GM12891 (cell line): ENCODE measurements at places on chromosomes 5 and 9.

DNA sequence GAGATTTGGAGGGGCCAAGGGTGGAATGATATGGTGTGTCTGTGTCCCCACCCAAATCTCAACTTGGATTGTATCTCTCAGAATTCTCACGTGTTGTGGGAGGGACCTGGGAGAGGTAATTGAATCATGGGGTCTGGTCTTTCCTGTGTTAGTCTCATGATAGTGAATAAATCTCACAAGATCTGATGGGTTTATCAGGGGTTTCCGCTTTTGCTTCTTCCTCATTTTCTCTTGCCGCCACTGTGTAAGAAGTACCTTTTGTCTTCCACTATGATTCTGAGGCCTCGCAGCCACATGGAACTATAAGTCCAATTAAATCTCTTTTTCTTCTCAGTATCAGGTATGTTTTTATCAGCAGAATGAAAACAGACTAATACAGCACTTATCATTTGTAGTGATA lies 29.5 kb upstream of the SPIN1 start:
- DNase-seq = no peak

DNA sequence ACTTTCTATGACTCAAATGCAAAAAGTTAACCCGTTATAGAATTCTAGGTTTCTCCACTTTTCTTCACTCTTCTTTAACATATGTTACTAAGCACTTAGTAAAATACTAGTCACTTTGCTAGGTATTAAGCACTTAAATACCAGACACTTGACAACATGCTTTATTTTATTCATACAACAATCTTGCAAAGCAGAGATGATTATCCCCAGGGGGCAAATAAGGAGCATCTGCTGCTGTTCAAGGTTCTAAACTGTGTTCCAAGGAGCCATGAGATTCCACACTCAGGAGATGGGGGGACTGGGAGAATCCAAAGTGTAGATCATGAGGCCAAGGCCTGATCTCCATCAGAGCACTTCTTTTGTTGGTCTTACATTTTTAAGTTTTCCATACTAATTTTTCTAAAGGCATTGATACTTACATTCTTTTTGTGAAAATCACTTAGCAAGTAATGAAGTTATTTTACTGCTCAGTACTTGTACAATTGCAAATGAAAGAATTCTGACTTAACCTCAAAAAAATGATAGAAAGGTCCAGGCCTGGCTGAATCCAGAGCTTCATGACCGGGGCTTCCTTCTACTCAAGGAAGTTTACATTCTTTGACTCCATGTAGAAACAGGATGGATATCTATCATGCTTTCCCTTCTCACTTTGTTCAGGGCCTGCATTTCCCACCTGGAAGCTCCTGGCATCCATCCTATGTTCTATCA lies 504.4 kb upstream of the WWC1 start:
- DNase-seq = no peak

DNA sequence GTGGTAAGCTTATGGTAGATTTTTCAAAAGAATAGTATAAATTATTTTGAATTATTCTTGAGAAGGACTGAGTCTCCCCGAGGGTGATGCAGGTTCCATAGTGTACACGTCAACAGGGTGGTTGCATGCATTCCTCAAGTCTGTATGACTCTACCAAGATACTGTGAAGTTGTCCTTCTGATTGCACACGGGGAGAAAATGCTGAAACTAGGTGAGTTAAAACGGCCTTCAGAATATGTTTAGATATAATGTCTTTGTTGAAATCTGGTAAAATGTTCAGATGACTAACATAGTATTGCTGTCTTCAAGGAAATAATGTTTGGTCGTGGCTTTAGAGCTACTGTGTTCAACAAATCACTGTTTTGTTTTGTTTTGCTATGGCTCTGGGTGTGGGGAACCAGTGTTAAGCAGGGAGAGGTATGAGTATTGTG lies 22.4 kb upstream of the TNFAIP8 start:
- DNase-seq = no peak

DNA sequence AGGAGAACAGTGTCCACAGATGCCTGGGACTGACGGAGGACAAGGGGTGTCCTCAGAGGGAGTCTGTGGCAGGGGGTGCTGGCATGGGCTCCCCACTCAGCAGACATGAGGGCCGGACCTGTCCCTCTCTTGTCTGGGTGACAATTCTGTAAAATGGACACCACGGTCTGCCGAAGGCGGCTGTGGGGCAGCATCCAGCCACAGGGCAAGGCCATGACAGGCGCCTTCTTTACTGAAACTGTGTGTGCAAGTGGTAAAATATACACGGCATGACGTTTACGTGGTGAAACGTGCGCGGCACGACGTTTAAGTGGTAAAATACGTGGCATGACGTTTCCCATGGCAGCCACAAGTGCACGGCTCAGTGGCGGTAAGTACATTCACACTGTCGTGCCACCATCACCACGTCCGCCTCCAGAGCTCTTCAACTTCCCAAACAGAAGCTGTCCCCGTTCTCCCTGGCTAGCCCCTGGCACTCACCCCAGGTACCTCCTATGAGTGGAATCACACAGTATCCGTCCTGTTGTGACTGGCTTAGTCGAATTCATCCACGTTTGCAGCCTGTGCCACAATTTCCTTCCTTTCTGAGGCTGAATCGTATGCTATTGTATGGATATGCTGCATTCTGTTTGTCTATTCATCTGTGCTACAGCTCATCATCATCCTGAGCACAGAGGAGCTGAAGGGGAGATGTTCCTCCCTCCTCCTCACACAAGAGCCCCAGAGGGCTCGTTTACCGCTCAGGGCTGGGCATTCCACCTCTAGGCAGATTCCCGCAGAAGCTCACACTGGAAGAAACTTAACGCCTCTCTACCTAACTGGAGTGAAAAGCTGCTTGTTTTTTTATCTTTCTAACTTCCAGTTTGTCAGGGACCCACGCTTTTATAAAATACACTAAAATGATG lies 52.5 kb downstream of the COL23A1 start:
- no peak for DNase-seq

DNA sequence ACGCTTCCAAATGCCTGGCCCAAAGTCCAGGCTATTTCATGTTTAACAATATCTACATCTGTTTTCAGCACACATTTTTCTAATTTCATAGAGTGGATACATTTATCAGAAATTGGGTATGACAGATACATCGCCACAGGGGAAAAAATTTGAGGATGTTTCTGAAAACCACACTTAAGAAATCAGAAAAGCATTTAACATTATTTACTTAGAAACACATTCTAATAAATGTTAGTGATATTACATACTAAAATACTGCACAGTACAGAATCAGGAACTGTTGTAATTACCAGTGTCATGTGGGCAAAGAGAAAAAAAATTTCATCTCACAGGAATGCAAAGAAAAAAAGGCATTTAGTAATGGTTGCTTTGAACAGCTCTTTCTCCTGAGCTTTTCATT lies 310.5 kb upstream of the KIF2A start:
- no peak for DNase-seq

- DNase-seq = no peak
Measured at GRCh38 chr9:125103770-125104460, 39.4 kb downstream of the SCAI start.

- no peak for DNase-seq
Measured at GRCh38 chr5:154842689-154843530, 7.5 kb downstream of the FAXDC2 start.

- no peak for DNase-seq
Measured at GRCh38 chr5:158821331-158821730, 278.4 kb downstream of the EBF1 start.

DNA sequence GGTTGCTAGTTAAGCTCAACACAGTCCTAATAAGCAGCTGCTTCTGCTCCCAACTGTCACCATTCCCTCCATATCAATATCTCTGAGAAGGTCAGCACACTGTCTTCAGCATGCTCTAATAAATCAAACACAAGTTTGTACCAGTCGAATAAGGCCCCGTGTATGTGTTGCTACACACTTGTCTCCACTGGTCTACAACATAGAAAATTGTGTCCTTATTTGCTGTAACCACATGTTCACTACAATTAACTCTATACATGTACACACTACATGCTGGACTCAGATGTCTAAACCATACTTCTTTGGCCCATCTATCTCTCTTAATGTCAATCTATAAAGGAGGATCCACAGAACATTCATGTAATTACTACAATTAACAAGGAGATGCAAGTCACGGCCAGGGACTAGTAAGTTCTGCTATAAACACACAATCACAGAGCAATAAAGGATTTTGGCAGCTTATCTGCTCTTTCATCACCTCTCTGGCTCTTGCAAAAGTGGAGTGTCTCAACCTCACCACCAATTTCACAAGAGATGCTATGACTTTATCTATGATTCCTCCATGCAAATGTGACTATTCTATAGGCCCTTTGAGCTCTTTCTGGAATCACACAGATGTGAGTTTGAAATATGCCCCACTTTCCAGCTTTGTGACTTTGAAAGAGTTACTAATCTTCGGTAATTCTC lies 143.9 kb downstream of the SEMA5A start:
- no peak for DNase-seq

DNA sequence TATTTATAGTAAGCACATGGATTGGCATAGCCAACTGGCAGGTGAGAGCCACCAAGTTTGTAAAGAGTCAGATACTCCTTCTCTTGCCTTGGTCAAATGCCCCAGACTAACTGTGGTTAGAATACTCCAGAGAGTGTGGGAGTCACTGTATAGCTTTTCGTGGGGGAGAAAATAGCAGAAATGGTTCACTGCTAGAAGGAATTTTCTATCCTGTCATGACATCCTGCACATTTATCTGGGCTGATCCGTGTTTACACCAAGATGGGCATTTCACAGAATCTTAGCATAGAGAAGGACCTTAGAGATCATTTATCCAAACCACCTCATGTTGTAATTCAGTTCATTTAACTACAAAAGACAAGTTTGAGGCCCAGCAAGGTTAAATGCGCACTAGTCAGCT lies 460.8 kb downstream of the ENC1 start:
- DNase-seq = no peak

DNA sequence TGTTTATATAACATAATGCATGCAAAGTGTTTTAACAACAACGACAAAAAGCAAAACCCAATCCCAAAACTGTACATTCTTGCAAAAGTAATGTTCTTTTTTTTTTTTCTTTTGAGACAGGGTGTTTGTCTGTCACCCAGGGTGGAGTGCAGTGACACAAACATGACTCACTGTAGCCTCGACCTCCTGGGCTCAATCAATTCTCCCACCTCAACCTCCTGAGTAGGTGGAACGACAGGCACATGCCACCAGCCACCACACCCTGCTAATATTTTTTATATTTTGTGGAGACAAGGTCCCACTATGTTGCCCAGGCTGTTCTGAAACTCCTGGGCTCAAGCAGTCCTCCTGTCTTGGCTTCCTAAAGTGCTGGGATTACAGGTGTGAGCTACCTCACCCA lies 13.6 kb upstream of the HAVCR1 start:
- DNase-seq = no peak

- no peak for DNase-seq
Measured at GRCh38 chr9:35935755-35936509, 22.0 kb downstream of the OR2S2 start.

GRCh38 chr9:33475357-33475756 lies 1.6 kb upstream of the NOL6 start:
- DNase-seq = no peak

DNA sequence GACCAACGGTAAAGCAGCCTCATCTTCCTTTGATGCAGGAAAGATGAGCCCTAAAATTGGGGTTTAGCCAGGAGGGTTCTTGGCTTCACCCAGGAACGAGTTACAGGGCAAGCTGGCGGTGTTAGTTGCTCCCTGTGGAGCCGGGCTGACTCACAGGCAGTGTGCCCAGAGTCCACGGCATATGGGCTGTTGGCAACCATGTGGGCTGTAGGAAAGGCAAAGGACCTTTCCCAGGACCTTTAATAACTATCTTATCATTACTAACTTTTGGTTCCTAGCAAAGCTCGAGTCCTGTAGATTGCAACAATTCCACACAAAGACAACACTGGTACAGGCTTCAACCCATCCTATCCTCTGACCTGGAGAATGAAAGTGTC lies 29.8 kb upstream of the CLPTM1L start:
- DNase-seq = no peak

DNA sequence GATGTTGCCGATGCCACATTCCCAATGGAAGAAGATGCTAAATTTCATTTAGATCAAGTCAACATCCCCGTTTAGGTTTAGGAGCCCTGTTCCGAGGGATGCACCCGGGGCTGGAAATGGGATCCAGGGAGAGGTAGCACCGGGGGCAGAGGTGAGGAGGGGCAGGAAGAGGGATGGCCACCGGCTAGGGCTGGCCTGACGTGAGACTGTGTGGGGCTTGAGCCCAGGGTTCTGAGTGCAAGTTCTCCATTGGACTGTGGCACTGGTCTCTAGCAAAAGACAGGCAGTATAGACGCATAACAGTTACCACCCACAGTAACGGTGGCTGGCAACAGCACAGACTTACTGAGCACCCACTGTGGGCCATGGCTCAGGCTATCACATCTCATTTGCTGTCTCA lies 209.0 kb upstream of the MVB12B start:
- DNase-seq = no peak

DNA sequence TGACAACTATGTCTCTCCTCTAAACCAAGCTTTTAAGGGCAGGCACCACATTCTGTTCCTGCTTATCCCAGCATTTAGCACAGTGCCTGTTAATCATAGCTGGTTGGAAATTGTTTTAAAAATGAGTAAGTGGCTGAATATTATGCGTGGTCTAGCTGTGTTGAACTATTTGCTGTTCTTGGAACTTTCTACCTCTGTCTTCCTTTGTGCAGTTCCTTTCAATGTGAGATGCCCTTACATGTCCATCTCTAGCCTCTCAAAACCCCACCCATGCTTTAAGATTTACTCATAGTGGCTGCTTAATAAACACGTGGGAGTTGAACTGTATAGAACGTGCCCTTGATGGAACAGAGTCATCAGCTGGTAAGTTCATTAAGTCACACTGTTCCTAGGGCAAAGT lies 34.5 kb downstream of the C9orf57 start:
- no peak for DNase-seq

GRCh38 chr5:53373451-53374158 lies 106.8 kb upstream of the FST start:
- no peak for DNase-seq

DNA sequence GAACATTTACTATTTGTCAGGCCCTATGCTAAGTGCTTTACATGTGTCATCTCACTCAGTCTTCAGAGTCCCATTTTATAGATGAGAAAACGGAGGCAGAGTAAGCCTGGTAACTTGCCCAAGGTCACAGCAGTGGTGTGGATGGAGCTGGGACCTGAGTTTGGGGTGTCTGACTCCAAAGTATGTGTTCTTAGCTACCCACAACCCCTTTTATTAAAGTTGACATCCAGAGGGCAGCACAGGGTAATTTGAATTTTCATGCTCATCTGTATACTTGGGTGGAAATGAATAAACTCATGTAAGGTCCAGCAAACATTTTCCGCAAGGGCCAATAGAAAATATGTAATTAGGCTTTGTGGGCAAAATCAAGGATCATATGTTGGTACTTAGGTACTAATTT lies 93.4 kb upstream of the SLC25A48 start:
- no peak for DNase-seq

DNA sequence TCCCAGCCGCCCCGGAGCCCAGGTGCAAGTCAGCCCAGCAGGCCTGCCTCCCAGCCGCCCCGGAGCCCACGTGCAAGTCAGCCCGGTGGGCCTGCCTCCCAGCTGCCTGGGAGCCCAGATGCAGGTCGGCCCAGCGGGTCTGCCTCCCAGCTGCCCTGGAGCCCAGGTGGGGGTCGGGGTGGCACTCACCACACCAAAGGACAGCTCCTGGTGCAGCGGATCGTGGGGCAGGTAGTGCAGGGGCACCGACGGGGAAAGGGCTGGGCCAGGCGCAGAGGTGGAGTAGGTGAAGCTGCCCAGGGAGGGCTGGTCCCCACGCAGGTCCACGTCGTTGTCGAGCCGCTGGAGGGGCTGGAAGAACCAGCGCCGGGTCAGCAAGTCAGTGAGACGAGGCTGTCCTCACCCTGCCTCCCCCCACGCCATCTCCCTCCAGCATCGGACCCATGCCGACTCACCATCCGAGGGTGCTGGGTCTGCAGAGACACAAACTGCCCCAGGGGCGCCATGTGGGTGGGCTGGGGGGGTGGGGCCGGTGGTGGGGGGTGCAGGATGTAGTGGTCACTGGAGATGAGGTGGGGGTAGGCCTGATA lies 6.7 kb downstream of the RNF44 start:
- DNase-seq = no peak
